Suprapubic skin (tissue), 4 donors: ENCODE measurements at places on chromosomes 11 and 22. TPM values are rescaled to one million over a fixed set of nuclear protein-coding genes. Genes with fewer than 3 reads are reported as not detected.

DNA sequence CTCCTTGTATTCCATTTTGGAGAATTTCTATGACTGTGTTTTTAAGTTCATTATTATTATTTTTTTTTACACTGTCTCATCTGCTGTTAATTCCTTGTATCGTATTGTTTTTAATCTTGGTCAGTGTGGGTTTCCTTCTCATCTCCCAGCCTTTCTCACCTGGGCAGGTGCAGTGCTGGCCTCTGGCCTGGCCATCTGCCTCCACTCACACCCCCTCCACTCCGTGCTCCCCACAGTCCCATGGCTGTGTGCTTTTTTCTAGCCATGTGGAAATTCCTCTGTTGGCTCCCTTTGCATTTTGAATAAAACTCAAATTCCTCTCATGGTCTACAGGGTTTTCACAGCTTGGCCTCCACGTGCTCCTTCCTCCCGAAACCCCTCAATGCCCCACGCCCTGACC lies 50.3 kb upstream of the LINC01488 start:
- DNase-seq, result no peak
- no peak overlapping the region for H3K4me3 ChIP-seq
- no peaks in the 10 kb centered on the region for H3K27me3 ChIP-seq
- H3K4me1 ChIP-seq, result peaks cover 4% of the 10 kb centered on the region
- H3K36me3 ChIP-seq, result no peaks in the 10 kb centered on the region

DNA sequence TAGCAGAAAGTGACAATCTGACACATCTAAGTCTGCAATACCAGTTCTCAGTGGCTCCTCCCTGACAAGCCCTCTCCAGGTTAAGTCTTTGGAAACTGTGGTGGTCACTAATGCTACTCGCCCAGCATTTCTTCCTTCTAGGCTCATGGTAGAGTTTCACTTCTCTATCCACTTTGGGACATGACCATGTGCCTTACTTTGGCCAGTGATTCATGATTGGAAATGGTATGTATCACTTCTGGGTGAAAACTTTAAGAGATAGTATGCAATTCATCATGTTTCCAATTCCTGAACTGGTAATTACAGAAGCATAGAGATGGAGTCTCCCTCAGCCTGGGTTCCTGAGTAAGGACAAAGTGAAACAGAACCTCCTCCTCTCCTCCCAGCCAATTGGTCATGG lies 151.5 kb upstream of the LMO1 start:
- H3K27ac ChIP-seq, result no peak overlapping the region
- no peak overlapping the region for H3K4me3 ChIP-seq
- H3K36me3 ChIP-seq, result no peaks in the 10 kb centered on the region
- DNase-seq, result no peak

DNA sequence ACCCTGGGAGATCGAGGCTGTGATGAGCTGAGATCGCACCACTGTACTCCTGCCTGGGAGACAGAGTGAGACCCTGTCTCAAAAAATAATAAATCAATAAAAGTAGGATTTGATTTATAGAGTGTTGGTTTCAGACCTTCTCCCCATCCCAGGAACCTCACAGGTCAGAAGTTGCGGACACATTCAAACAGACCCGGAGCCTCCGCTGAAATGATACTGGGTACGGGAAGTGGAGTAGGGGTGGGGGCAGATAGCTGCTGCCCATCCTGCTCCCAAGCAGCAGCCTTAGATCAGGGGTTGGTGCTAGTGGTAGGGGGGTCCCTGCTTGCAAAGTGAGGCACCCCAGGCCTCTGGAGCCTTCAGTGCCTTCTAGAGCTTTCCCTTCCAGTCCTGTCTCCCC lies 7.8 kb downstream of the PRDM11 start:
- no peaks in the 10 kb centered on the region for H3K27me3 ChIP-seq
- H3K4me1 ChIP-seq, result peaks cover 49% of the 10 kb centered on the region
- no peak for DNase-seq

- H3K27ac ChIP-seq, result peak overlapping the region; percentile 82
- H3K36me3 ChIP-seq, result no peaks in the 10 kb centered on the region
- no peaks in the 10 kb centered on the region for H3K27me3 ChIP-seq
- no peak for DNase-seq
- no peak overlapping the region for H3K4me3 ChIP-seq
- peaks cover 8% of the 10 kb centered on the region for H3K4me1 ChIP-seq
Measured at GRCh38 chr11:66971488-66971887, 3.6 kb upstream of the C11orf86 start.

The JAML gene
- 2.1 TPM for total RNA-seq

The NPTXR gene
- total RNA-seq, result 2.0 TPM
